ENCODE measurements at places on chromosomes 4 and X.

- no peak for DNase-seq
Measured at GRCh38 chr4:145003675-145004074, 94.3 kb downstream of the ANAPC10 start.

- DNase-seq: no peak
Measured at GRCh38 chr4:182293691-182294255, 50.6 kb downstream of the TENM3 start.

GRCh38 chr4:183506389-183506735 lies 1.5 kb downstream of the ING2 start:
- no peak for DNase-seq

GRCh38 chr4:23614284-23614892 lies 275.5 kb downstream of the PPARGC1A start:
- no peak for DNase-seq

- DNase-seq: peak; percentile 71
Measured at GRCh38 chrX:48971249-48972219, at the start of gene KCND1. TSS of gene KCND1 (minus strand) at chrX:48971844. CDS start at chrX:48970271, 1,573 bp downstream.

- DNase-seq: no peak
Measured at GRCh38 chrX:43375136-43375535, 281.0 kb upstream of the MAOA start.

DNA sequence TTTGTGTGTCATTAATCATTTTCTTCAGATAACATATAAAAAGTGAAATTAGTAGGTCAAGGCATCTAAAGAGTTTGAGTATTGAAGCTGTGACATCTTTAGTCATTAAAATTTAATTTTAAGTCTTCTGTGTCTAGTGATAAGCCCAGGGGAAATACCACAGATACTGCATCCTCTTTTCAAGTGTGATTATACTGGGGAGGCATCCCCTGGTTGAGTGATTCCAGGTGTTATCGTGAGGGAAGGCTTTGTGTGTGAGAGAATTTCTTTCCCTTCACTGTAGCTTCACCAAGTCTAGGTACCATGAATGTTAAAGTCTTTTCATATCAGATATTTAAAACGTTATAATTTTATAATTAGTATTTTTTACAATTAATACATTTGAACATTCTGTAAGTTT lies 193.4 kb downstream of the FRAS1 start:
- DNase-seq: no peak

- no peak for DNase-seq
Measured at GRCh38 chr4:84862064-84862463, 104.4 kb downstream of the WDFY3 start.

DNA sequence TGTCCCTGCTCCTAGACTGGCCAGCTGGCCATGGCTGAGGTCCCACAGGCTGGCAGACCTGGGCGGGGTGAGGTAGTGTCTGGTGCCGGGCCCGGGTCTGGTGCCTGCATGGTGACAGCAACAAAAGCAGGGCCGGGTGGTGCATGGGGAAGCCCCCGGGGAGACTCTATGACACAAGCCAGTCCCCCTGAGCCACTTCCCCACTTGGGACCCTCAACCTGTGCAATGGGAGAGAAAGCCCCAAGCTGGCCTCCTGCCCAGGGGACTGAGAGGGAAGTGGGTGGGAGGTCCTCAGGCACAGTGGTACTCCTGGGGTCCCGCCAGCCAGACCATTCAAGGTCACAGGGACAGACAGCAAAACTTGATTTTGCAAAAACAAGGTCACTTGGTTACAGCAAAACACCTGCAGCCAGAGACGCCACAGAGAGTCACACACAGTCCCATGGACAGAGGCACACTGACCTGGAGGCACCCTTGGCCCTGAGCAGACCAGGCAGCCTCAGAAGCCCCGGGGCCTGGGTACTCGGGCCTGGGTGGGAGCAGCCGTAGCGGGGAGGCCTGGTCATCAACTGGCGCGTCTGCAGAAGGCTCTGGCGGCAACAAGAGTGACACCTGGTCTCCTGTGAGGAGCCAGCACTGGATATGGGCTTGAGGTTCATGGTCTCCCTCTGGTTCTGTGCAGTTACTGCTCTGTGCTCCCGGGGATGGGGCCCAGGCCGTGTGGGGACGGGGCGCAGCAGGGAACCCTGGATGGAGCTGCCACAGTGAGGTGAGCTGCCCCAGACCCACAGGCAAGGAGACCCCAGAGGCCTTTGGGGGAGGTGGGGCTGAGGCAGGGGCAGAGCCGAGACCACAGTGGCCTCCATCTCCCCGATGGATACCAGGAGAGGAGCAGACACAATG lies 60.6 kb downstream of the HTRA3 start:
- DNase-seq: no peak

DNA sequence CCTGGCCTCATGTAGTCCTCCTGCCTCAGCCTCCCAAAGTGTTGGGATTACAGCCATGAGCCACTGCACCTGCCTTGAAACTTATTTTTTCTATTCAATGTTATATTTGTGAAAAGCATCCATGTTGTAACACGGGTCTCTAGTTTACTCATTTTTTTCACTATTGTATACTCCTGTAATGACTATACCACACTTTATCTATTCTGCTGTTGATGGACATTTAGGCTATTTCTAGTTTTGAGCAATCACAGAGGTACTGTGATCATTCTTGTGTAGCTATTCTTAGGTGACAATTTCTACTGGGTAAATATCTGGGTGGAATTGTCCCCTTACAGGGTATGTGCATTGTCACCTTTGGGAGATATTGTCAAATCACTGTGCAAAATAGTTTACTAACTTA lies 3.6 kb downstream of the DRP2 start:
- no peak for DNase-seq

- no peak for DNase-seq
Measured at GRCh38 chr4:173319696-173320095, 14.5 kb downstream of the HMGB2 start.

DNA sequence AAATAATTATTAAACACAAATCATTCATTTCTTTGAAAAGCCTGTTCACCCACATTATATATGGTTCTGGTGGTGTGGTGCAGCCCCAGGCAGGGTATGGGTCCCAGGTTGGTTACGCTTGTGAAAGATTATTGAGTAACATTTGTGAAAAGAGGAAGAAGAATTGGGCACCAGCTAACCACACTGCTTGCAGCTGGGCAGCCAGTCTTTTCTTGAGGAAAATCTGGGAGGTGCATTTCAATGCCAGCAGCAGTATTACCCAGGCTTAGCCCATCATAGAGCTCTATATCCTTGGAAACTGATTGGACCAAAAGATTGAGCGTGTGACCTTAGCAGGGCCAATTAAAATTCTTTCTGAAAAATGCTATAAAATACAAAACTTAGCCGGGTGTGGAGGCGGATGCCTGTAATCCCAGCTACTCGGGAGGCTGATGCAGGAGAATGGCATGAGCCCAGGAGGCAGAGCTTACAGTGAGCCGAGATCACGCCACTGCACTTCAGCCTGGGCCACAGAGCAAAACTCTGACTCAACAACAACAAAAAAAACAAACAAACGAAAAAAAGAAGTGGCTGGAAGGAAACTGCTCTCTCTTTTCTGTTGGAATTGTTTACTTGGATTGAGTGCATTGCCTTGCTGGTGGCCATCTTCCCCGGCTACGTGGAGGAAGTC lies 9.7 kb upstream of the PLAC8 start:
- no peak for DNase-seq

DNA sequence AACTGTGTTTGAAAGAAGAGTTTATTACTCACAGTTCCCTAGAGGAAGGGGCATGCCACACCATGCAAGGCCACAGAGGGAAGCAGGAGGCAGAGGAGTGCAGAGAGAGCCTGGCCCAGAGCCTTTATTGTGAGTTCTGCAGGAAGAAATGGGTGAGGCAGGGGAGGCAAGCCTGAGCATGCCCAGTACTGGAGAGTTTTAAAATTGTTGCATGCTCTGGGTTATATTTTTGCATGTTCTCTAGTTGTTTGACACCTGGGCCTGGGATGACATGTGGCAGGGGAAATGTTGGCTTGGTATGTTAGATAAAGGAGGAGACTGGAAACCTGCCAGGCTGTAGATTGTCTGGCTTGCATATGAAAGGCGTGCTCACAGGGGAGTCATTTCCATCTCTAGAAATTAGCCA lies 19.7 kb upstream of the CRMP1 start:
- DNase-seq: no peak

- no peak for DNase-seq
Measured at GRCh38 chr4:24595659-24596058, 11.3 kb upstream of the DHX15 start.

DNA sequence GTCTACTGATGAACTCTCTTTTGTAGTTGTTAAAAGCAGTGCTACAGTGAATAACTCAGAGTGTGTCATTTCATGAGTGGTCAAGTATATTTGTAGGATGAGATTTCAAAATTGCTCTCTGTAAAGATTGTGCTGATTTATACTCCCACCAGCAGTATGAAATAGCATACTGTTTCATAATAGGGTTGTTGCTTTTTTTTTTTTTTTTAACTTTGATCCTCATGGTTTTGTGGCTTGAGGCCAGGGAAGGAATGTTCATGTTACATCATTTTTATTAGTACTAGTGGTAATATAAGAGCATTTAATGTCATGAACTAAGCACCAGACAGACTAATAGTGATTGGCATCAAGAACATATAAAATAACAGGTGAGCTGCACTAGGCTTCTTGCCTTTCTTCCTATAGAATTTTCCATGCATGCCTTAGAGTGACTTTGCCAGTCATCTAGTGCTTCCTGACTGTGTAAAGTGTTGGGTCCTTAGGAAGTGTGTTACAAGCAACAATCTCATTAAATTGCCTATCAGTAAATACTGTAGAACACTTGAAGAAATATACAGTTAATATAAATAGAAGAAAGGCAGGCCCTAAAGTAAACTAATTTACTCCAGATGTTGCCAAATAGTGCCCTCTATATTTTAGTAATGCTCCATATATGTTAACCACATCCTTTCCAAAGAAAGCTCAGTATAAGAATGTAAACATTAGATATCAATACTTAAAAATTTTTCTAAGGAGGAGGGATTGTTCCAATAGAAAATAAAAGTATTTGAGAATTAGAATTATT lies 38.6 kb upstream of the MSMO1 start:
- no peak for DNase-seq

DNA sequence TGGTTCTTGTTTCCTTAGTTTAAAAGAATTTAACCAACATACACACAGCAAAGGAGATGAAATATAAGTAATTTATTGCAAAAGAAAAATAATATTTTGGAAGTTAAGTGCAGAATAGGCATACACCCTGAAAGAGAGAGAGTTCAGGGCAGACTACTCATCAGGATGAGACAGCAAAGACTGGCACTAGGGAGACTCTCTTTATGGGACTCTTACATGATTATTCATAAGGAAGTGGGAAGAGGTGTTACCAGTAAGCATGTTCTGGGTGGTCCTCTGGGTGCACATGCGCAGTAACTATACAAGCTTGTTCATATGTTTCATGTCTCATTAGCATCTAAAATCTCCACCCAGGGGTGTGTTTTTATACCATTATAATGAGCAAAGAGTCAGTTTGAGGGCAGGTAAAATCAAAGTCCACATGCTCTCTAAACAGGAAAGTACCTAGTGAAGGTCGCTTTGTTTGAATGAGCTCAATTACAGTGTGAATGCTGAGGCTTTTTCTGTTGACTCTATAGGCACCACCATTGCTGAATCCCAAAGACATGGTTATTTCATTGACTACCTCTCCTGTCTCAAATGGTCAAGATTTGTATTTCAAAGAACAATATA lies 38.2 kb upstream of the PRDM5 start:
- DNase-seq: no peak

- no peak for DNase-seq
Measured at GRCh38 chr4:78227411-78228057, 170.4 kb downstream of the FRAS1 start.

- DNase-seq: peak; percentile 14
Measured at GRCh38 chrX:137425273-137425902, 140.5 kb upstream of the ZIC3 start.

GRCh38 chr4:173782660-173783059 lies 252.6 kb upstream of the HAND2 start:
- no peak for DNase-seq

DNA sequence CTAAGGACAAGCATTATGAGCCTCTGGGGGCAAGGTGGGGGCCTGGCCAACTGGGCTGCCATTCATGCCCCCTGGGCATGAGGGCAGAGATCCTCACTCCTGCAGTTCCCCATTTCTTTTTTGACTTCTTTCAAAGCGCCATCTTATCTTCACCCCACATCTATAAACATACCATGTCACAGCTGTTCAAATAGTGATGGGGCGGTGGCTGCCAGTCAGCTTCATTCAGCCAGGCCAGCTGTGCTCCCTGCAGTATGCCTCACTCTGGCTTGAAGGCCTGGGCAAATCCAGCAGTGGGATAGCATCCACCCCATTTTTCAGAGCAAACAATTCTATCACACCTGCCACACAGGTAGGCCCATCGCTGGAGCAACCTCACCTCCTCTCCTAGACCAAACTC lies 85.5 kb downstream of the NHSL2 start:
- no peak for DNase-seq

Data from kidney (tissue), 22 donors.